ENCODE measurements at places on chromosomes 1 and 21.

DNA sequence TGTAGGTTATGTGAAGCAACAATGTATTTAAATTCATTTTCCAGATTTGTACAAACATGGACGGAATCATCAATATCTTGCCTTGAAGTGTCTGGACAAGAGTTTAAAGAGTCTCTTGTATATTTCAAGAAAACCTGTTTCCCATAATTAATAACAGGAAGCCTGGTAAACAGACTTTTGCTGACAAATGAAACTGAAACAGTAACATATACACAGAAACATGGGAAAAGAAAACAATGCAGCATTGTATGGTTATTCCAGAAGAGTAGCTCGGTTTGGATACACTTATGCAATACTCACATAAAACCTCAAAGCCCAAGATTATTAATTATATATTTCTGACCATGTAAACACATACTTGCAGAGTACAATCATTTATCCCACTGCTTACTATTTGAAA is 265.5 kb downstream of the PTPRC start:
- DNase-seq = no peak

DNA sequence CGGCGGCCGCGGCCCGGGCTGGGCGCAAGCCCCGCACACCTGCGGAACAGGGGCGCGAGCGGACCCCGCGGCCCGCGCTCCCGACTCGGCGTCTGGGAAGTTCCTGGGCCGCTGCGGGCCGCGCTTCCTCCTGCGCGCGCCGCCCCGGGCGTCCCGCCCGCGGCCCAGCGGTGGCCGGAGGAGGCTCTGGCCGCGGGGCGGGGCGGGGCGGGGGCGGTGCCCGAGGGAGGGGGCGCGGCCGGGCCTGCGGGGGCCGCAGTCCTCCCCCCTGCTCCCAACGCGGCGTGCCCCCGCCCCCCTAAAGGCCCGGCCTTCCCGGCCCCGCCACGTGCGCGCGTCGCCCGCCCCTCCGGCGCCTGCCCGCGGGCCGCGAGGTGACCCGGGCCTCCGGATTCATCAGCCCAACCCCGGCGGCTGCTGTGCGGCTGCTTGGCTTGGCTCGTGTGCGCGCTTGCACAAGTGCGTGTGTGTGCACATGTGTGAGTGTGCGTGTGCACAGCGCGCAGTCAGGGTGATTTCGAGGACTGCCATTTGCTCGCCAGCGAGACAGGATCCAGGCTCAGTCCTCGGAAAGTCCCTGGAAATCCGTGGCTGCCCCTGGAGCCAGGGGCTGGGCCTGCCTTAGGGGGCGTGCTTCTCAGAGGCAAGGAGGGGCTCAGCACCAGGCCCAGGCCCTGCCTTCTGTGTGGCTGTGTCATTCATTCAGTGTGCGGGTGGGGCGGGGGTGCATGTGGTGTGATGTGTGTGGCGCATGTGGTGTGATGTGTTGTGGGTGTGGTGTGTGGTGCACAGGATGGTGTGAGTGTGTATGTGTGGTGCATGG is at the start of gene C2CD2:
Gene C2CD2, minus strand, starts transcription at position 188 of the 823 bp plus-strand sequence. CDS start 370 bp downstream, outside the sequence.
- peak; percentile 22 for DNase-seq

DNA sequence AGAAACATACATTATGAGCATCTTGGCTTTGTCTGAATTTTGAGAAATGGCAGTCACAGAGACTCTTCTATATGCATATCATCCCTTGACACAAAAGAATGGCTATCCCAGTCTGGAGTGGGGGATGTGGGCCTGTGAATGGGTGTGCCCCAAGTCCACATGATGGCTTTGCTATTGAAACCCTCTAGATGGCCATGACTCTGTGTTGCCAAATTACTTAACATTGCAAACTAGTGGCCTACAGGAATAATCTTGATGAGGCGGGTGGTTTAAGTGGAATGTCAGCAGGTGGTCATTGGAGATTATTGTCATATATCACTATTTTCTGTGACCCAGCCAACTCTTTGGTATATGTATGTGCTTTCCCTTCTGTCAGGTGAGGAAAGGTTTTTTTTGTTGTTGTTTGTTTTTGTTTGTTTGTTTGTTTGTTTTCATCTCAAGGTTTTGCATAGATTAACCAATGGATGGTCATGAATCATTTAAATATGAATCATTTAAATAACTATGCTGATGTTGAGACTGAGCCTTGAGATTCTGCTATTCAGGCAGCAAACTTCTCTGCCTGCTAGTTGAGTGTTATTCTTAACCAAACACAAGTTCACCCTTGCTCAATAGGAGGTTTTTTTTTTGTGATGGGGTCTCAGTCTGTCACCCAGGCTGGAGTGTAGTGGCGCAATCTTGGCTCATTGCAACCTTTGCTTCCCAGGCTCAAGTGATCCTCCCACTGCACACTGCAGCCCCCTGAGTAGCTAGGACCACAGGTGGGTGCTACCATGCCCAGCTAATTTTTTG is 103.0 kb downstream of the NOS1AP start:
- no peak for DNase-seq

DNA sequence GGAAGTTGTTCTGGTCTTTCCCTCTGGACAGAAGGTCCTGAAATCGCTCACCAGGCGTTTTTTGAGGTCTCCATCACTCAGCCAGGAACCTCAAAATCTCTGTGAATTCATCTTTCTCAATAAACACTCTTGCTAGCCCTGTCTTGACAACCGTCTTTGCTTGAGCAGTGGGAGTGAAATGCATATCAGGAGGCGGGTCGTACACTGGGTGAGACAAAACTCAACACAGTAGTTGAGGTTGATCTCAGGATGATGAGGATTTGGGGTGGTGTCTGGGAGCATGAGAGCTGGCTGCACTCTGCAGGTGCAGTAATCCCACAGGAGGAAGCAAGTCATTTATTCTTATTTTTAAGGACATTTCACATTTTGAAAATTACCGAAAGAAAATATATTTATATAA is 1.9 kb downstream of the GPR25 start:
- DNase-seq = no peak

DNA sequence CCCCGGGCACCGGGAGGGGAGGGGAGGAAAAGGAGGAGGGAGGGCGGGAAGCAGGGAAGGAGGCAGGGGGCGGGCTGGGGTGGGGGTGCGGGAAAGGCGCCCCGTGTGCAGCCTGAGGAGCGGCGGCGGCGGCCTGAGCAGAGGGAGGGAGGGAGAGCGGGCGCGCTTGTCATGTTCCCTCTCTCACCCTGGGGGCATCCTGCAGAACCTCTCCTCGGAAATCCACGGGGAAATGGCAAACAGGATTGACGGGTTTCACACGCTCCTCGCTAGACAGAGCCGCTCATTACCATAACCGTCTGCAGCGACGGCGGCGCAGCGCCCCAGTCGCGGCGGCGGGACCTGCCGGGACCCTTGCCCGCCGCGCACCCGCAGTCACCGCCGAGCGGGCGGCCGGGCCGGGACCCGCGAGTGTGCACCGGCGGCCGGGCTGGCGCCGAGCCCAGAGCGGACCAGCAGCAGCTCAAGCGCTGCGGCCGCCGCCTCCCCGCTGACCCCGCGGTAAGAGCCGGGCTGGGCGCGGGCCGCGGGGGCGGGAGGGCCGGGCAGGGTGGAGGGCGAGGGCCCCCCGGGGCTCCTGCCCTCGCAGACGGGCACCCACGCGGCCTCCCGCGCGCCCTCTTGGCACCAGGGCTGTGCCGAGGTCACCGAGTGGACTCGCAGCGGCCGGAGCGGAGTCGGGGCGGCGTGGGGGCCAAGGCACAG is at the start of gene SERTAD4:
Gene SERTAD4, plus strand, starts transcription at position 286 of the 705 bp plus-strand sequence. CDS start 5,165 bp downstream, outside the sequence.
- no peak for DNase-seq

GRCh38 chr1:93244298-93245069 is 64.0 kb downstream of the CCDC18 start:
- DNase-seq = no peak

- DNase-seq = no peak
Observed at GRCh38 chr1:163981500-163982030, 577.4 kb upstream of the PBX1 start.

DNA sequence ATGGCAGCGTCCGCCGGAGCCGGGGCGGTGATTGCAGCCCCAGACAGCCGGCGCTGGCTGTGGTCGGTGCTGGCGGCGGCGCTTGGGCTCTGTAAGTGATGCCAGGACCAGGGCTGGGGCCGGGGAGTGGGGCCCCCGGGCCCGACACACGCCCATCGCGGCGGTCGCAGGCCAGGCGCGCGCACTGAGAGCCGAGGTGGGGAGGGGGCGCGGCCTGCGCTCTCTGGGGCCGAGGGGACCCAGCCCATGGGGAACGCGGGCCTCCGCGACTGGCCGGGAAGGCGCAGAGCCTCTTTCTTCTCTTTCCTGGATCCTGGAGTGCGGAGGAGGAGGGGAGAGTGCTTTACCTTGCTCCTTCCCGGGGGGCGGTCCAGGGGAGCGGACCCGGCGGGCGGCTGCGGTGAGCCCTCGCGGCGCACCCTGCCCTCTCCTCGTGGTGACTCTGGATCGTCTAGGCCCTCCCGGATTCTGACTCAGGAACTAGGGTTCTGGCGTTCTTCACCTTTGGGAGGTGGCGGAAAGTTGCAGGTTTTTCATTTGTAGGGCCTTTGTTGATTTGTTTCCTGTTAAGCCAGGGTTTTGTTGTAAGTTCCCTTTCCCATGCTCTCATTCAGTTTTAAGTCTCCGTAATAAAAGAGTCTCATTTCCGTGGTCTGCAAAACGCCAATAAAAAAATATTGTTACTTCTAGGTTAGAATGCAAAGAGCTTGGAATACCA is 529 bp downstream of the MPZL1 start:
- peak; percentile 56 for DNase-seq

DNA sequence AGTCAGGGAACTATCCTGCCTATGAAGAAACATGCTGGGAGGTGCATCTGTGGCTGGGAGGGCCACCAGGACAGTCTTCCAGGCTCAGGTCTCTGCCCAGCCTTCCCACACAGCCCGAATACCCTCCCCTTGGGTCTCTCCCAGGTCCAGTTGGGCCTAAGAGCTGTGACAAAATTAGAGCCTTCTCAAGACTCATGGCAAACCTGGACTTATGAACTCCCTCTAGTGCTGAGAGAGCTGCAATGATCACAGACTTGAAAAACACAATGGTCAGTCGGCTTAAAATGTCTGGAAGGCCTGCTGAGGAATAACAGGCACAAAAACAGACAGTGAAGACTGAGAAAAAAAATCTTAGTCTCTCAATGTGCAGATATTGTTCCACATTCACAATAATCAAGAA is 325.1 kb downstream of the BRINP2 start:
- DNase-seq = no peak

- no peak for DNase-seq
Observed at GRCh38 chr1:114094363-114094634, 59.4 kb downstream of the SYT6 start.

DNA sequence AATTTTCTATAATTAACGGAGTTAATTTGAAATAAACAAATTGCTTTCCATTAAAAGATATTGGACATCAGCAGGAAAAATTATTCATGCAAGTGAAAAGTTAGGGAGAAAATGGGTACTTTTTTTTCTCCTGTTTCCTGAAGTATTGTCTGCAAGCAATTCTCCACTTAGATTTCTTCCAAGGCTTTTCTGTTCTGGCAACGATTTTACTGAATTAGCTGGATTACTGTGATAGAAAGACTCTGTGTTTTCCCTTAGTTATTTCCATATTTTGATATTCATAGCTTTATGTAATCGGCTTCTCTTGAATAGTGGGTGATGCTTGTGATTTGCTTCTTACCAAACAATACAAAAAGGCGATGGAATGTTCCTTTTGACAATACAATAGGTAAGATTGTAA is 1333.9 kb downstream of the AMY1C start:
- DNase-seq = no peak

DNA sequence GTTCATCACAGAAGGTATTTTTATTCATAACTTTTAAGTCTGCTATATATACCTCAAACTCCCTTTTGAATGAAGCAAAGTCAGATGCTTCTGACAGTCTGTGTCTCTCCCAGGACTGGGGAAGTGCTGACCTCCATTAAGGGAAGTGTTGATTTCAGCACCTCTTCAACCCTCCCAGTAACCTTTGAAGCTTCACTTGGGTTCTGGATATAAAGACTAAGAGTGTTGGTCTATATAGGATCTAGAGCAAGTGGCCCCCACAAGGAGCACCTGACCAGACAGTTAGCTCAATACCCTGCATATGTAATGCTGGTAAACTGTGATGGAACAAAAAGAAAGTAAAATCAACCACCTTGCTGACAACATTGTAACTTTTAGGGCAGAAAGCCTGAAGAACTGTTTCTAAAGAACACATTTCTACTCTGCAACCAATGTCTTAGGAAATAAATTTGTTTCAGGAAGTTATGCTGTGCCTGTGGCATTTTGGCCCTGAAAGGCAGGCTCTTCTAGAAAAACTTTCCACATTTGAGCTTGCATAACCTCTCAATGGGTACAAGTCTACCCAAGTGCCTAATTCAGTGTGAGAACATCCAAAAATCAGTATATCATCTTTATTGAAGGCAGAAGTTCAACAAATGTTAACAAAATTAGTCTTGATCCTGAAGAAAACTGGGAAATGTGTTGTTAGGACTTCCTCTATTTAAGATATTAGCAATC is 865 bp upstream of the PTPN22 start:
- DNase-seq = peak; percentile 33

DNA sequence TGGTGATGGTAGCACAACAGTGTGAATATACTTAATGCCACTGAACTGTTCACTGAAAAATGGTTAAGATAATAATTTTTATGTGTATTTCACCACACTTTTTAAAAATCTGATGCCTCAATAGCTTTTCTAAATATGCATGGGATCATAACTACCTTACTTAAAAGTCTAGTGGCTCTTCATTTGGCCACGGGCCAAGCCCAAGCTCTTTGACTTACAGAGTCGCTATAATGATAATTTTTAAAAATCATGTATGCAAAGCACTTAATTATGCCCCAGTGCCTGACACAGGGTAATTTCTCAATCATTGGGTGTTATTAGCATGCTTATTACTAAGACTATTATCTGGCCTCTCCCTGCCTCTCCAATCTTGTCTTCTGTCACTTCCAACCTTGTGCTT is 7.6 kb upstream of the CNN3 start:
- DNase-seq = no peak

DNA sequence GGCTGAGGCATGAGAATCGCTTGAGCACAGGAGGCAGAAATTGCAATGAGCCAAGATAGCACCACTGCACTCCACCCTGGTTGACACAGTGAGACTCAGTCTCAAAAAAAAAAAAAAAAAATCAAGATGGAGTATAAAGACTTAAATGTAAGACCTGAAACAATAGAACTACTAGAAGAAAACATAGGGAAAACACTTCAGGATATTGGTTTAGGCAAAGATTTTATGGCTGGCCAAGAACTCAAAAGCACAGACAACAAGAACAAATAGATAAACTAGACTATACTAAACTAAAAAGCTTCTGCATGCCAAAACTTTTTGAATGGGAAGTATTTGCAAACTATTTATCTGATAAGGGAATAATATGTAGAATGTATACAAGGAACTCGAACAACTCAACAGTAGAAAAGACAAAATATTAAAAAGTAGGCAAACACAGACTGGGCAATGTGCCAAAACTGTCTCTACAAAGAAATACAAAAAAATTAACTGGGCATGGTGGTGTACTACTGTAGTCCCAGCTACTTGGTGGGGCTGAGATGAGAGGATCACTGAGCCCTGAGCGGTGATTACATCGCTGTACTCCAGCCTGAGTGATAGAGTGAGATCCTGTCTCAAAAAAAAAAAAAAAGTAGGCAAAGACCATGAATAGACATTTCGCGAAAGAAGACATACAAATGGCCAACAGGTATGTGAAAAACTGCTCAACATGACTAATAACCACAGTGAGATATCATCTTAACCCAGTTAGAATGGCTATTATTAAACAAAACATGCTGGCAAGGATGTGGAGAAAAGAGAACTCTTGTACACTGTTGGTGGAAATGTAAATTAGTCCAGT is 25.3 kb downstream of the DTL start:
- no peak for DNase-seq

Data from activated T-cell treated with anti-CD3 and anti-CD28 coated beads, Interleukin-2, amount 50 U/mL, for 72 hours (primary cell).